PC-9 (cell line): ENCODE measurements at places on chromosomes 13 and 19.

GRCh38 chr13:33543089-33543459, 257.5 kb upstream of the STARD13 start:
- H3K36me3 ChIP-seq: no peaks in the 10 kb centered on the region
- H3K27me3 ChIP-seq: no peaks in the 10 kb centered on the region
- peaks cover 28% of the 10 kb centered on the region for H3K4me1 ChIP-seq
- DNase-seq: no peak

DNA sequence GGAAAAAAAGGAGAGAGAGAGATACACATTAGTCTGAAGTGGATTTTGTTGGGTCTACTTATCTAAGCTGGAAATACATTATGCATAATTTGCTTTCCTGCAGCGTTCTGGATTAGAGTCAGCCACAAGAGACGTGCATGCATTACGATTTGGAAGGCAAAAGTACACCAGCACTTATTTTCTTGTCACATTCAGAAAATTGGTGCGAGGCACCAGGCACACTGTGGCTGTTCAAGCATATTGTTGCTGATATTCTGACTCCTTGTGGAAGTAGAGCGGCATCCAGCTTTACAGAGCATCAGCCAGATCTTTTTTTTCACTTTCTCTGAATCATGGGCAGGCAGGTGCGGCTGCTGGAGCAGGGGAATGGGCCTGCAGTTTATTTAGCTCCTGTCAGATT, 905.6 kb upstream of the SPRY2 start:
- H3K4me3 ChIP-seq: no peak overlapping the region
- H3K27ac ChIP-seq: no peak overlapping the region
- H3K27me3 ChIP-seq: no peaks in the 10 kb centered on the region
- H3K36me3 ChIP-seq: no peaks in the 10 kb centered on the region

- H3K4me3 ChIP-seq: no peak overlapping the region
- H3K27ac ChIP-seq: no peak overlapping the region
- H3K27me3 ChIP-seq: no peaks in the 10 kb centered on the region
- no peaks in the 10 kb centered on the region for H3K4me1 ChIP-seq
- no peak for DNase-seq
Observed at GRCh38 chr19:37669450-37669914, 14.2 kb upstream of the ZFP30 start.

- H3K4me3 ChIP-seq: no peak overlapping the region
- DNase-seq: no peak
- H3K27ac ChIP-seq: no peak overlapping the region
- H3K27me3 ChIP-seq: no peaks in the 10 kb centered on the region
Observed at GRCh38 chr13:48979892-48980291, 4.2 kb downstream of the FNDC3A start.

GRCh38 chr13:88978607-88979006, 1307.4 kb downstream of the SLITRK5 start:
- DNase-seq: no peak
- no peaks in the 10 kb centered on the region for H3K4me1 ChIP-seq
- no peak overlapping the region for H3K4me3 ChIP-seq
- no peaks in the 10 kb centered on the region for H3K36me3 ChIP-seq
- no peak overlapping the region for H3K27ac ChIP-seq
- no peaks in the 10 kb centered on the region for H3K27me3 ChIP-seq

DNA sequence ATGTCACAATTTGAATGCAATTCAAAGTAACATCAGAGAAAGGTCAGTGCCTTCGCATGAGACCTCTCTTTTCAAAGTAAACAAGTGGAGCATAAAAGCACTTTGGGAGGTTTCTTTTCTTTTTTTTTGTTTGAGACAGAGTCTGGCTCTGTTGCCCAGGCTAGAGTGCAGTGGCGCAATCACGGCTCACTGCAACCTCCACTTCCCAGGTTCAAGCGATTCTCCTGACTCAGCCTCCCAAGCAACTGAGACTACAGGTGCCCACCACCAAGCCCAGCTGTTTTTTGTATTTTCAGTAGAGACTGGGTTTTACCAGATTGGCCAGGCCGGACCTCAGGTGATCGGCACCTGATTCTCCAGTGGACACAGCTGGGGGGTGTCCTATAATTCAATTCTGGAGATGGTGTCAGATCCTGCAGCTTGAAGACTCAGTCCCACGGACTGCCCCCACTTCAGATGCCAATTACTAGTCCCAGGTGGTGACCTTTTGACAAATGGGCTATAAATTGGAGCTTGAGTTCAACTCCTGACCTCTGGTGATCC, 57.6 kb downstream of the RGCC start:
- no peak overlapping the region for H3K27ac ChIP-seq
- H3K4me1 ChIP-seq: no peaks in the 10 kb centered on the region
- no peak for DNase-seq
- no peak overlapping the region for H3K4me3 ChIP-seq

- H3K4me1 ChIP-seq: peaks cover 51% of the 10 kb centered on the region
- H3K4me3 ChIP-seq: no peak overlapping the region
- no peak for DNase-seq
- no peaks in the 10 kb centered on the region for H3K36me3 ChIP-seq
- H3K27ac ChIP-seq: no peak overlapping the region
Observed at GRCh38 chr19:50176775-50177174, 13.7 kb upstream of the IZUMO2 start.
